Karpas-422 (cell line): ENCODE measurements at places on chromosomes 7 and 10. TPM values are rescaled to one million over a fixed set of nuclear protein-coding genes. Genes with fewer than 3 reads are reported as not detected.

TWIST1 gene
- total RNA-seq = not detected in 2 replicates

- no peaks in the 10 kb centered on the region for H3K4me1 ChIP-seq
- no peak for DNase-seq
- no peaks in the 10 kb centered on the region for H3K36me3 ChIP-seq
- no peaks in the 10 kb centered on the region for H3K27me3 ChIP-seq
These were observed 3.5 kb downstream of the CHAT start for GRCh38 chr10:49617121-49618020.

ENTPD1 gene
- 0.11 and 0.32 TPM in 2 replicates for total RNA-seq

GRCh38 chr10:14705548-14706230, 69.0 kb downstream of the FAM107B start:
- DNase-seq = peak; percentile 57
- H3K27me3 ChIP-seq = no peaks in the 10 kb centered on the region

DNA sequence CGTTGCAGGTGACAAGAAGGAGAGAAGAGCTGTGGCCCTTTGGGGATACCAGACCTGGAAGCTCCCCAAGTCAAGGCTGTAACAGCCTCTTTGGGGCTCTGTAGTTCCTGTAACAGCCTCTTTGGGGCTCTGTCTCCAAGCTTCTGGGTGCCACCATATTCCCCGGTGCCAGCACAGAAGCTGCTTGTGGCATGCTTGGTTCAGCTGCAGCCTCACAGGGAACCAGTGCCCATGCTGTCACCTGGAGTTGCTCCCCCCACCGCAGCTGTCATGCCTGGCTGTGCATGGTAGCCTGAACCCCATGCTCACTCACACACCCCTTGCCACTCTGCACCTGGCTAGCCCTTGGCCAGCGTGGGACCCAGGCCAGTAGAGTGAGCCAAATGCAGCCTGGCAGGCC, 109.1 kb downstream of the ELAPOR2 start:
- no peaks in the 10 kb centered on the region for H3K36me3 ChIP-seq
- no peaks in the 10 kb centered on the region for H3K27me3 ChIP-seq
- H3K4me1 ChIP-seq = peaks cover 57% of the 10 kb centered on the region
- peak overlapping the region; percentile 88 for H3K27ac ChIP-seq
- H3K4me3 ChIP-seq = peak overlapping the region; percentile 62; the same call in 1 of the 2 replicates

- DNase-seq = no peak
- H3K4me3 ChIP-seq = no peak within 1 kb of the TSS
- no peaks in the 10 kb centered on the region for H3K36me3 ChIP-seq
- no peaks in the 10 kb centered on the region for H3K27me3 ChIP-seq
- peaks cover 5% of the 10 kb centered on the region for H3K4me1 ChIP-seq
- H3K27ac ChIP-seq = no peak within 1 kb of the TSS
These were observed at the start of gene MYOZ1 for GRCh38 chr10:73641328-73642060. Gene MYOZ1, minus strand, starts transcription at chr10:73641474. Its CDS starts 1,457 bp downstream, at chr10:73640017.

GRCh38 chr10:2011106-2011716, 273.9 kb upstream of the ADARB2 start:
- H3K4me3 ChIP-seq = no peak overlapping the region
- H3K27me3 ChIP-seq = no peaks in the 10 kb centered on the region
- H3K36me3 ChIP-seq = no peaks in the 10 kb centered on the region
- H3K4me1 ChIP-seq = no peaks in the 10 kb centered on the region
